ENCODE measurements at places on chromosomes 12 and 14. TPM values are rescaled to one million over a fixed set of nuclear protein-coding genes. Genes with fewer than 3 reads are reported as not detected.

GRCh38 chr12:29710104-29710503 lies 73.6 kb downstream of the TMTC1 start:
- peak; percentile 1 for DNase-seq

DNA sequence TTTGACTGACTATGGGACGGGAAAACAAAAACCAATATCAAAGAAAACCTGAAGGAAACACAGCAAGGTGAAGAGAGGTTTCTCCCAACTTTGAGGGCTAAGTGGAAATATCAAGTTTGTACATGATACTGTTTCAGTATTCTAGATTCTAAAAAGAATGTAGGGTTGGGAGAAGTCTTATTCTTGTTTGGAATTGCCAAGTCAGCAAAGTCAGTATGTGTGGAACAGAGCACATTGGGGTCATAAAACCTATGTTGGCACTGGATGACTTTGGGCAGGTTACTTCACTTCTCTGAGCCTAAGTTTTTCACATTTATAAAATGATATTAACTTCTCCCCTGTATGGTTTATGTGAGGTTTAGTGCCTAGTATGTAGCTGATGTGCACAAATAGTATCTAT lies 182.2 kb downstream of the ANO4 start:
- no peak for DNase-seq

The CELA1 gene
- not detected for total RNA-seq

The PLEK2 gene
- 1.0 TPM for total RNA-seq

The RALGAPA1 gene
- 26.5 TPM for total RNA-seq
